ENCODE measurements at places on chromosomes 12 and 14.
A peak's percentile ranks its signal among the peaks of the same experiment; 100 is the strongest.

GRCh38 chr12:42639556-42639955 lies 50.0 kb upstream of the PRICKLE1 start:
- no peak for DNase-seq

- DNase-seq, result peak; percentile 37
These were observed 1.4 kb downstream of the FIGNL2 start for GRCh38 chr12:51846911-51847642.

DNA sequence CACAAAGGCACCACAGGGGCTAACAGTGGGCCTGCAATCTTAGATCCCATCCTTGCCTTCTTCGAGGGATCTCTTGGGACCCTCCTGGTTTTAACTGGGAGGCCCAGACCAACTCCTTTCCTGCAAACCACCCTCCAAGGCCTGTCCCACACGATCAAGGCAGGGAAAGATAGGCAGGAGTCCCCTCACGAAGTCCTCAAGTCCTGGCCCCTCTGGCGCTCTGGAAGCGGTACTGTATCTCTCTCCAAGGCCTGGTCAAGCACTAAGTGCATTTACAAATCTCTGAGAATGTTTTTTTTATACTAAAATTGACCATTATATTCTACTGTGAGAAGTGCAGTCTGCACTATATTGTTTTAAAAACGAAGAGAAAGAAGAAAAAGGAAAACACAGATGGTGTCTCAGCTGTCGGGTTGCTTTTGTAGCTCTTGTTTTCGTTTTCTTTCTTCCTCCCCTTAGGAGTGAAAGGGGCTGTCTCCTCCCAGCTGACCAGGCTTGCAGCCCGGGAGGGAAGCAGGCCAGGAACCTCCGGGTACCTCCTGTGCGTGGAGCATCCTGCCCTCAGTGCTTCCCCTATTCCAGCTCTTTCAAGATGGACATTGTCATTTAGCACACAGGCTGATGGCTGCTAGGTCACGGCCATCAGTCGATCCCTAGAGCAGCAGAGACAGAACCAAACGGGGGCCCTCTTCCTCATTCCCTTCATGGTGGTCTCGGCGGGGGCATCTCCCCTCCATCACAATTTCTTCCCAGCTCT lies 56.7 kb downstream of the FAM222A start:
- no peak for DNase-seq

GRCh38 chr12:17204289-17205054 lies 598.5 kb upstream of the LMO3 start:
- DNase-seq, result no peak

GRCh38 chr12:120216742-120217605 lies 16.1 kb upstream of the RPLP0 start:
- no peak for DNase-seq

- DNase-seq, result no peak
These were observed 202.8 kb downstream of the NUAK1 start for GRCh38 chr12:105935981-105936380.

DNA sequence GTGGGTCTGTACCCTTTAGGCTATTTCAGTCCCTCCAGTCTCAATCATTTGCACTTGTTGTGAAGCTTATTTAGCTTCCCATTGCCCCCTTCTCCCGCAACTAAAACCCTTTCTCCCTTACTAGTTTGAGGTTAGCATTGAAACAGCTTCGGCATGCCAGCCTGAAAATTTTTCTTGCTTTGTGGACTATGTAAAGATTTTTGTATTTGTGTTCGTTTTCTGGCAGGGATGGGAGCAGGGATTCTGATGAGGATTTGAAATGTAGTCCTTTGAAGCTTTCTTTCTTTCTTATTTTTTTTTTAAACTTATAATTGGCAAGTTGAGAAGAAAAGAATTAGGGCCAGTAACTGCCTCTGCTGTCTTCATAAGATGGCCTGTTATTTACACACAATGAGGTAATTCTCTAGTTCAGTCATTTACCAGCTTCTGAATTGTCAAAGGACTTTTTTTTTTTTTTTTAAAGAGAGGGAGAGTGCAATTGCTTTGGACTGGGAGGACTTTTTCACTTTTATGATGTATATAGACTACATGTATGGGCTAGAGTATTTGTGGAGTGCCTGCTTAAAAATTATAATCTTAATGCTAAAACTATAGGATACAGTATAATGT lies 29.0 kb downstream of the PALS1 start:
- DNase-seq, result no peak

DNA sequence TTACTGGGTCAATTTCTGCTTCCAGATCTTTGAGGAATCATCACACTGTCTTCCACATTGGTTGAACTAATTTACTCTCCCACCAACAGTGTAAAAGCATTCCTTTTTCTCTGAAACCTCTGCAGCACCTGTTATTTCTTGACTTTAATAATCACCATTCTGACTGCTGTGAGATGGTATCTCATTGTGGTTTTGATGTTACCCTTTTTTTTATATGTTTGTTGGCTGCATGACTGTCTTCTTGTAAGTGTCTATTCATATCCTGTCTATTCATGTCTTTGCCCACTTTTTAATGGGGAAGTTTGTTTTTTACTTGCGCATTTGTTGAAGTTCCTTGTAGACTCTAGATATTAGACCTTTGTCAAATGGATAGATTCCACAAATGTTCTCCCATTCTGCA lies 324.9 kb downstream of the NAV3 start:
- no peak for DNase-seq

- no peak for DNase-seq
These were observed 13.7 kb downstream of the KRT71 start for GRCh38 chr12:52539083-52539820.

DNA sequence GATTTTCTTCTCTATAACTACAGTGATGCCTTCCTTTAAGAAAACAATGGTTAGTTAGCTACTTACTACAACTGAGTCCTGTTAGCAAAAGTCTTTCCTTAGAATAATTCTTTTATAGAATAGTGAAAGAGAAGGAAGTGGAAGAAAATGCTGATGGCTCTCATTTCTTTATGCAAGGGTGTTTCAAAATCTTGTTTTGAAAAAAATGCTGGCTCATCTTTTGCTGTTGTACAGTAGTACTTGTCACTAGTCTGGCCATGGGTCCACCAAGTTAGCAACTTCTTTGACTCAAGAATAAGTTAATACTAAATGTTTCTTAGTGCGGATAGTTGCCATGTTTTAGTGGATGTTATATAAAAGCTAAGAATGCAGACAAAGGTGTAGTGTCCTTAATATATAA lies 225.4 kb downstream of the PTPRO start:
- no peak for DNase-seq

DNA sequence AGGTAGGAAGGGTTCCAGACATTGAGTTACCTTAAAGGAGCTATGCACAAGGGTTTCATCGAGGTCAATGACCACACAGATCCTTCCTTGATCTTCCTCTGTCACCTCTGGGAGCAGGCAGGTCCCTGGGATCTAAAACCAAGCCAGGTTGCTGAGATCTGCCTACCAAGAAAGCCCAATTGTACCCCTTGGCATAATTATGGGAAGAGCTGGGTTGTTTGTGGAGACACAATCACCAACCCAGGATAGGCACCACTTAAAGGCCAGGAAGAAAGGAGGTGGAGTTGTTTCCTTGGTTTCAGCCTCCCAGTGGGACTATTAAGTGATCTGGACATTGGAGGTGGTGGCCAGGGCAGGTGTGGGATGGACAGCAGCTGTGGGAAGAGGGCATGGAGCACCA lies 8.4 kb upstream of the AVIL start:
- DNase-seq, result no peak

GRCh38 chr12:111807232-111807631 lies 34.8 kb upstream of the MAPKAPK5 start:
- DNase-seq, result no peak

DNA sequence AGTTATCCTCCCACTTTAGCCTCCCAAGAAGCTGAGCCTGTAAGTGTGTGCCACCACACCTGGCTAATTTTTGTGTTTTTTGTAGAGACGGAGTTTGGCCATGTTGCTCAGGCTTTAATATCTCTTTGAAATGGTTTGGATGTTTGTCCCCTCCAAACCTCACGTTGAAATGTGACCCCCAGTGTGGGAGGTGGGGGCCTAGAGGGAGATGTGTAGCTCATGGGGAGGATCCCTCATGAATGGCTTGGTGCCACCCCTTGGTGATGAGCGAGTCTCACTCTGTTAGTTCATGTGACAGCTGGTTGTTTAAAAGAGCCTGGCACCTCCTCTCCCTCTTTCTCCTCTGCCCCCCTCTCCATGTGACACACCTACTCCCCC lies 23.6 kb upstream of the TTC7B start:
- DNase-seq, result no peak

DNA sequence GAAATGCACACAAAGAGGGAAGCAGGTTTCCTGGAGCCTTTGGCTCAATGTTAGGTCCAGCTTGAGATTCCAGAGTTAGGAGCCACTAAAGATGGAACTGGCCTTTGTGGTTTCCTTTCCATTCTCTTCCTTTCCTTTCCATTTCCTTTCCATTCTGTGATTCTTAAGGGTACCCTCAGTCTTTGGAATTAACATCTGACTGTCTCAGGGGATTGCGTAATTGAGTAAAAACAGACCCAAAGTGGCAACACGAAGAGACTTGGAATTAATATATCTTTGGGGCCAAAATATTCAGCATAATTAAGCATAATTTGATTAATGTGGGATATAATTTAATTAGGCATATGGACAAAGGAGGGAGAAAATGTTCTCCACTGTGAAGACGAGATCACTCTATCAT lies 205.6 kb downstream of the CRADD start:
- no peak for DNase-seq

DNA sequence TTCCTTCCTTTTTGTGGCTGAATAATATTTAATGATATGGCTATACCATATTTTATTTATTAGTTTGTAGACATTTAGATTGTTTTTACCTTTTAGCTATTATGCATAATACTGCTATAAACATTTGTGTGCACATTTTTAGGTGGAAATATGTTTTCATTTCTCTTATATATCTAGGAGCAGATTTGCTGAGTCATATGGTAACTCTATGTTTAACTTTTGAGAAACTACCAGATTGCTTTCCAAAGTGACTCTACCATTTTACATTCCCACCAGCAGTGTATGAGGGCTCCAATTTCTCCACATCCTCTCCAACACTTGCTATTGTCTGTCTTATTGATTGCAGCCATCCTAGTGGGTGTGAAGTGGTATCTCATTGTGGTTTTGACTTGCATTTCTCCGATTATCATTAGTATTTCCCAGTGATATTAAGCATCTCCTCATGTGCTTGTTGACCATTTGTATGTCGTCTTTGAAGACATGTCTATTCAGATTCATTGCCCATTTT lies 160.2 kb downstream of the KICS2 start:
- no peak for DNase-seq

DNA sequence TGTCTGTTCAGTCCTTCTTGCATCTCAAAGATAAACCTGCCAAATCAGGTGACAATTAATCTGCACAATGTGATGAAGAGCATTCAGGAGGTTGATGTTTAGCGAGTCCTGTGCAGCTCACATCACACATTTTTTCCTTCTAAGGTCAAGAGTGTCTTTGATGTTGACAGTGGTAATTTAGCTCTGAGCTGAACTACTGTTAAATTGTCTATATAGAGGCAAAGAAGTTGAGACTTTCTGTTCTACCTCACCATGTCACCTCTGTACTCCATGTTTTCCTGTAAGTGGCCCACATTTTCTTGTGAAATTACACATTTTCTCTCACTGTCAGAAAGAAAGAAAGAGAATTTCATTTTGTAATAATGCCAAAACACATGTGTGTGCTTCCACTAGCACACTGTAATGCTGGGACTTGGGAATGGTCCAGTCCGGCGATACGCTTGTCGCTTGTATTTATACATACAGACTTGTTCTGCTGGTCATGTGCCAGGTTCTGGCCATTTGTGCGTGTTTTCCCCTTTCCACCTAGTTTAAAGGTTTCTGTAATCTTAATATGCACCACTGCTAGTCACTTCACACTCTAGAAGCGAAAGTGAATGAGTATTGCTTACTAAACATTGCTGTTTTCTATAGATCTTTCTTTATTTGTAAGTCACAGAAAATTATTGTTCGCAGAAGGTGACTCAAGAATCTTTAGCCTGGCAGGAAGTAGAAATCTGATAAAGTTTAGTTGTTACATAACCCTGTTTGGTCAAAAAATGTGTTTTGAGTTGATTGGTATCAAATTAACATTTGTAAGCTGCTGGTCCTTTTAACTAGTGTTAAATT lies 328.9 kb downstream of the TMTC2 start:
- DNase-seq, result no peak

GRCh38 chr14:103398427-103399195 lies 13.4 kb downstream of the MARK3 start:
- DNase-seq, result no peak

- DNase-seq, result no peak
These were observed 151.0 kb downstream of the BCAT1 start for GRCh38 chr12:24797901-24798300.

DNA sequence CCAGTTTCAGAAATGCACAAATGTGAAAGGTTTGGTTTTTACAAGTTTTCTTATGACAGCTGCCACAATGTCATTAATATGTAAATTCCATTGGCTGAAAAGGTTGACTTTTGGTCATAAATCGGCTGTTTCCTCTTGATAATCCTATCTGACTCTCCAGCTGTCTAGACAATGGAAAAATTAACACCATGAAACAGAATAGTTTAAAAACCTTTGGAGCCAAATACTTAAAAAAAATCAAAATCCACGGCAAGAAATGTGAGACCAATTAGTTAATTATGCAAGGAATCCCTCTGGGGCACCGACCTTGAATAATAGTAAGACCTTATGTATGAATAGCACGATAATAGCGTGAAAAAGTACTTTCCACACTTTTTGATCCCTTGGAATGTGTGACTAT lies 138.0 kb downstream of the ZNF664 start:
- DNase-seq, result no peak

GRCh38 chr12:107783406-107784376 lies 9.2 kb downstream of the ASCL4 start:
- DNase-seq, result no peak

GRCh38 chr12:93889516-93890212 lies 212.5 kb downstream of the CRADD start:
- no peak for DNase-seq

- DNase-seq, result no peak
These were observed 880 bp upstream of the FLRT2 start for GRCh38 chr14:85528897-85529631.

DNA sequence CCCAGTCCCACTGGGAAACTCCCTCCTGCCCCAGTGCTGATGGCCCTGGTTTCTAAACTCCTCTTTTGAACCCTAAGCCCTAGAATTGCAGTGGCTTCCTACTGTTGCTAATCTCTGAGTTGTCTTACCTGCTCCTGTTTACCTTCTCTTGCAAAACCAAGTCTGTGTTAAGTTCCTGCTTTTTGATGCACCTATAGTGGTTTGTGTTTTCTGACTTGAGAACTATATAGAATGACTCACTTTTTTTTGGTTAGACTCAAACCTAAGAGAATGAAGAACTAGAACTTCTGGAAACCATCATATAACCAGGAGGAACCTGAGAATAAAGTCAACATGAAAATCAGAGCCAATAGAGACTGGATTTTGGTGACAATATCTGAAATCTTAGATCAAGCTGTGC lies 5.5 kb upstream of the GAS2L3 start:
- DNase-seq, result no peak

- no peak for DNase-seq
These were observed 2.7 kb upstream of the GALC start for GRCh38 chr14:87995500-87996290.

GRCh38 chr12:2295941-2296461 lies 243.2 kb downstream of the CACNA1C start:
- DNase-seq, result no peak
